Vagina (tissue), 2 donors: ENCODE measurements at places on chromosomes 16 and 17.

- H3K4me3 ChIP-seq = no peak overlapping the region
- no peaks in the 10 kb centered on the region for H3K36me3 ChIP-seq
- peak; percentile 22 for DNase-seq
- H3K27ac ChIP-seq = peak overlapping the region; percentile 53
These were observed 119.9 kb downstream of the COPRS start for GRCh38 chr17:31738996-31739699.

DNA sequence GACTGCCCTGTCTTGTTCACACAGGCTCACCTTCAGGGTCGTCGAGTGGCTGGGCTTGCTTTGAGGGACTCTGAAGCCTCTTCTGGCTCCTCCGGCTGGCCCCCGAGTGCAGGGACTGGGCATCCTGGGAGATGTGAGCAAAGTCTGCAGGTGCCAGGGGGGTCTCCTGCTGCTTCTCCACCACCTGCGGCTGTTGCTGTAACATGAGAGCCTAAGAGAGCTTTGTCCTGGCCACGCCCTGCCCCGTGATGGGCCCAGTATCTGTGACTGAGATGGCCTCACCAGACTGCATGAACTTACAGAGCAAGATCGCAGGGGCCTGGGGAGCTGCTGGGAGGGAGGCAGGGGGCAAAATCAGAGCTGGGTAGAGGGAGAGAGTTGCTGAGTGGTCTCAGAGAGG, 12.5 kb downstream of the ERN2 start:
- H3K4me1 ChIP-seq = no peaks in the 10 kb centered on the region
- no peak for DNase-seq
- H3K36me3 ChIP-seq = no peaks in the 10 kb centered on the region
- H3K27ac ChIP-seq = no peak overlapping the region
- H3K27me3 ChIP-seq = no peaks in the 10 kb centered on the region

DNA sequence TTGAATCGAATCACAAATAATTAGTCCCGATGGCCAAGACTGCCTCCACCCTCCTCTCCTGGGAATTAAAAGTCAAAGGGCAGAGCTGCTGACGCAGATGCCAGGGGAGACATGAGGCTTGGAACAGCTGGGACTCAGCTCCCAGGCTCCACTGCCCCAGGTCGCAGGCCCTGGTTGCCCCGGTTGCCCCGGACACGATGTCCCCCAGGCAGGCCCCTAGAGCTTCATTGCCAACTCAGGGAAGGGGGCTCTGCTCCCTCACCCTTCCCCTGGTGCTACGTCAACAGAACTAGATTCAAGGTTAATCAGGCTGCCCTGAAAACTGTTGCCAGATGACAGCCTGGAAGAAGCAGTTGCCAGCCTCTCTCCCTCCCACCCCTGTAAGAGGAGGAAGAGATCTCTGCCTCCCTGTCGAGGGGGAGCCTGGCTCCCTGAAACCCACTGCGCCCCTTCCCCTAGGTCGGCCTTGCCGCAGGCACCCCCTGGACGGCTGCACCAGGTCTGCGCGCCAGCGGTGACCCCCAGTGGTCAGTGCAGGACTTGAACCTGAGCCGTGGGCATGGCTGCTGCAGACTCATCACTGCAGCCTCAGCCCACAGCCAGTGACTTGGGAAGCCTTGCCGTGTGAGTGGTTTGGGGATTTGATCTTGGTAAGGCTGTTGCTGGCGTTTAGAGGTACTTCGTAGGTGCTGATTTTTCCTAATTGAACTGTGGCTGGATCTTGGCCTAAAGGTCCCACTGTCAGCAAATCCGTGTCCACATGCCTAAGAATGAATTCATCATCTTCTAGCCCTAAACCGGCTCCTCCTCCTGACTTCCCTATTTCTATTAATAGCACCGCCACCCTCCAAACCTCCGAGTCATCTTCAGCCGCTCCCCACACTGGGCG, 84.1 kb upstream of the TOB1 start:
- DNase-seq = no peak
- H3K4me1 ChIP-seq = peaks cover 52% of the 10 kb centered on the region
- H3K36me3 ChIP-seq = no peaks in the 10 kb centered on the region
- peak overlapping the region; percentile 93 for H3K27ac ChIP-seq
- peak overlapping the region; percentile 12 for H3K4me3 ChIP-seq

- H3K4me3 ChIP-seq = no peak overlapping the region
- no peaks in the 10 kb centered on the region for H3K27me3 ChIP-seq
- H3K27ac ChIP-seq = no peak overlapping the region
- no peaks in the 10 kb centered on the region for H3K36me3 ChIP-seq
- no peaks in the 10 kb centered on the region for H3K4me1 ChIP-seq
- DNase-seq = no peak
These were observed 10.0 kb upstream of the ABCA3 start for GRCh38 chr16:2350500-2350899.

DNA sequence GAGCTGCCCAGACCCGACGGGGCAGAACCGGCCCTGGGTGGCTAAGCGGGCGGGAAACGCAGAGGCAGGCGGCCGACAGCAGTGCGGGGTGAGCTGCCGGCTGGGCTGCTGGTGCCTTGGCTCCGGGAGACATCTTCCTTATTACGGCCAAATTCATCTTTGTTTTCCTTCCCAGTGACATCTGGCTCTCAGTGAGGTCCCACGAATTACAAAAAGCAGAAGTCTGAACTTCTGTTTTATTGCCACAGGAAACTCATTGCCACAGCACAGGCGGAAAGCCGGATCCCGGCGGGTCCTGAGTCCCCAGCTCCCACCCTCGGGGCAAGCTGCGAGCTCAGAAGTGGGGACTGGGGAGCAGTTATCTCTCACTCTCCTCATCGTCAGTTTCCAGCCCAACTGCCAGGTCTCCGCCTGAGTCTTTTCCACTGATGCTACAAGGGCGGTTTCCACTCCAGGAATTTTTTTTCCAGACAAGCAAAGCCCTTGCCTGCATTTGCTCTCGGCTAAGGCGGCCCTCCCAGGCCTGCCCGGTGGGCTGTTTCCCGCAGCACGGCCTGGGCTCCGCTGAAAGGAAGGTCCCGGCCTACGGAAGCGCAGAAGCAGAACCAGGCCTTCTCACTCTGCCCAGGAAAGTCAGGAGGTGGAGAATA, 40.3 kb downstream of the CBFA2T3 start:
- no peaks in the 10 kb centered on the region for H3K27me3 ChIP-seq
- no peaks in the 10 kb centered on the region for H3K36me3 ChIP-seq
- H3K4me3 ChIP-seq = no peak overlapping the region
- H3K27ac ChIP-seq = peak overlapping the region; percentile 30
- DNase-seq = no peak

DNA sequence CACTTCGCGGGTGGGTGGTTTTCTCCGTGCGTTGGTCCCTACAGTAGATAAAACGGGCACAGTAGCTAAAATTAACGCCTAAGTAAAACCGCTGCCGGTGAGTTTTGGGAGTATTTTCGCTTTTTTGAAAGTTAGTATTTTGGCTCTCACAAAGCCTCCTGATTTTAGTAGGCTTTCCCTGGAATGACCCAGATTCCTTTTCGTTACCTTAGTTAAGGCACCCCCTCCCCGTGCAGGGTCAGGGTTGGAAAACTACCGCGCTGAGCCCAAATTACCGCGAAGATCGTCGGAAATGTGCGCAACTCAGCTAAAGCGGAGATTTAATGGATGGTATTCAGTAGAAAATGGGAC, 28.3 kb upstream of the ST6GALNAC1 start:
- DNase-seq = no peak
- no peaks in the 10 kb centered on the region for H3K36me3 ChIP-seq
- no peaks in the 10 kb centered on the region for H3K27me3 ChIP-seq
- H3K4me1 ChIP-seq = peaks cover 21% of the 10 kb centered on the region

- peaks cover 17% of the 10 kb centered on the region for H3K4me1 ChIP-seq
- no peak overlapping the region for H3K27ac ChIP-seq
- H3K36me3 ChIP-seq = no peaks in the 10 kb centered on the region
These were observed 4.8 kb downstream of the ATP1B2 start for GRCh38 chr17:7655541-7655840.

DNA sequence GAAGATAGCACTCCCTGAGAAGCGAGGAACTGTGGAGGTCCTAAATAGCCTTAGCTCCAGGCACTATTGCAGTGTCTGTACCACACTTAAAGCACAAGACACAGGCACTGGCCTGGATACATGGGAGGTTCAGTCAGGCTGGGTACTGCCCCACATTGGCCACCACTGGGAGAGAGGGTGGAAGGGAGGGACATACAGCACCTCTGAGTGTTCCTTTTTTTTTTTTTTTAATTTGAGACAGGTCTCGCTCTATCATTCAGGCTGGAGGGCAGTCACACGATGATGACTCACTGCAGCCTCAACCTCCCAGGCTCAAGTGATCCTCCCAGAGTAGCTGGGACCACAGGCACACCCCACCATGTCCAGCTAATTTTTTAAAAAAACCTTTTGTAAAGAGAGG, 1.4 kb downstream of the GSG1L2 start:
- DNase-seq = no peak
- H3K4me1 ChIP-seq = no peaks in the 10 kb centered on the region
- H3K27ac ChIP-seq = no peak overlapping the region
- no peaks in the 10 kb centered on the region for H3K27me3 ChIP-seq

DNA sequence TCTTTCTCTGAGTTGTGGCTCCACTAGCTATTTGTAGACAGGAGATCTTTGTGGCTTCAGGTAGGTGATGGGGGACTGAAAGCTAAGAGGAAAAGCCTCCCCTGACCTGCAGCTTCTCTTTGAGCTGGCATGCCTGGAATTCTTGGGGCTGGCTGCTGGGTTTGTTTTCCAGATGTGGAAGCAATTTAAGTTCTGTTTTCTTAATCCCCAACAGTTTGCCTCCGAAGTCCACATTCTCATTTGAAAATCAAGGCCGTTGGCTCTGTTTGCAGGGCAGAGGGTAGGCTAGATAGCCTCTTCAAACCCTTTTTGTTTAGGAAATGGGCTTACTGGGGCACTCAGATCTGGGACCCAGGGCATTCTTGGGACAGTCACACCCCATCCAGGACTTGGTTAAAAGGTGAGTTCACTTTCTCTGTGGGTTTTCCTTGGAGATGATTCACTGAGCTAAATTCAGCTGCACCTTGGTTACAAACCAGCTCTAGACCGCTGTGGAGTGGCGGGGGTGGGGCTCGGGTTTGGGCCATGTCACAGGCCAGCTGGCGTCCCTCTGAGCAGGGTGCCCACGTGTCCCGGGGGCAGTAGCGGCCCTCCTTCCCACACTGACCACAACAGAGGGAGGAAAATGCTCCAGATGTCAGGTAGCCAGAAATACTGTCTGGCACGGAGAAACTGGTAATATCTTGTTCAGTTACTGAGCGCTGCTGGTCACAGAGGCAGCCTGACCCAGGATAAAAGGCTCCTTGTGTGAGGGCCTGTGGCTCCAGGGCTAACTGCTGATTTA, 108.5 kb downstream of the RAB11FIP4 start:
- H3K4me1 ChIP-seq = peaks cover 11% of the 10 kb centered on the region
- no peaks in the 10 kb centered on the region for H3K27me3 ChIP-seq
- H3K4me3 ChIP-seq = no peak overlapping the region
- H3K27ac ChIP-seq = no peak overlapping the region
- no peaks in the 10 kb centered on the region for H3K36me3 ChIP-seq

DNA sequence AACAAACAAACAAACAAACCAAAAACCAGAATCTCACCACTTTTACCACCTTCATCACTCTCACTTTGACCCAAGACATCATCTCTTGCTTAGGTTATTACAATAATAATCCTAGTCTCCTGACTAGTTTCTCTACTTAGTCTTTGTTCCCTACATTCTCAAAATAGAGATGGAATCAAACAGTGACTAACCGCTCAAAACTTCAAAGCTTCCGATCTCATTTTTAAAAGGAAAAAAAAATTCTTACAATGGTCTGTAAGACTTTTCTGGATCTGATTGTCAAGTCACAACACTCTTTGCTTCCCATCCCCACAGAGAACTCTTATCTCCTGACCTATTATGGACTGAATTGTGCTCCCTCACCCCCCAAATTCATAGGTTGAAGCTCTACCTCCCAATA, 60.9 kb downstream of the SPAG9 start:
- no peaks in the 10 kb centered on the region for H3K27me3 ChIP-seq
- DNase-seq = no peak
- peaks cover 29% of the 10 kb centered on the region for H3K4me1 ChIP-seq
- no peak overlapping the region for H3K27ac ChIP-seq

GRCh38 chr17:47776330-47777197, 43.5 kb downstream of the TBX21 start:
- H3K4me3 ChIP-seq = no peak overlapping the region
- no peaks in the 10 kb centered on the region for H3K27me3 ChIP-seq
- H3K4me1 ChIP-seq = no peaks in the 10 kb centered on the region
- H3K27ac ChIP-seq = no peak overlapping the region
- DNase-seq = no peak

DNA sequence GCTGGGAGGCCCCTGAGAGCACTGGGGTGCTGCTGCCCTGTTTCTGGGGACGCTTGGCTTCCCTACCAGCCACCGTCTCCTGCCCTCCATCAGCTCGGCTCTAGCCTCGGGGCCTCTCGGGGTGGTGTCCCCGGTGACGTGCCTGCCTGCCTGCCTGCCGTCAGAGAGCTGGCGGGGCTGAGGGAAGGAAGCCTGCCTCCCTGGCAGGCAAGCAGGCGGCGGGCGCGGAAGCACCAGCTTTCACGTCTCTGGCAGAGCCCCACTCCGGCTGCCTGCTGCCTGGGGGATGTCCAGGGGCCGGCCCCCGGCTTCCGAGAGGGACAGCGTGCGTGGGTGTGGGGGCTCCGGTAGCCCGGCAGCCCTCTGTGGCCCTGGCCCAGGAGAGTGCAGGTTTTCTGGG, 9.3 kb downstream of the CENPX start:
- peak overlapping the region; percentile 75 for H3K27ac ChIP-seq
- peaks cover 33% of the 10 kb centered on the region for H3K4me1 ChIP-seq
- no peak for DNase-seq
- no peak overlapping the region for H3K4me3 ChIP-seq

- no peak for DNase-seq
- H3K27me3 ChIP-seq = no peaks in the 10 kb centered on the region
- no peak overlapping the region for H3K4me3 ChIP-seq
- H3K4me1 ChIP-seq = peaks cover 20% of the 10 kb centered on the region
- no peaks in the 10 kb centered on the region for H3K36me3 ChIP-seq
These were observed 23.3 kb downstream of the ACTG1 start for GRCh38 chr17:81489012-81489997.

DNA sequence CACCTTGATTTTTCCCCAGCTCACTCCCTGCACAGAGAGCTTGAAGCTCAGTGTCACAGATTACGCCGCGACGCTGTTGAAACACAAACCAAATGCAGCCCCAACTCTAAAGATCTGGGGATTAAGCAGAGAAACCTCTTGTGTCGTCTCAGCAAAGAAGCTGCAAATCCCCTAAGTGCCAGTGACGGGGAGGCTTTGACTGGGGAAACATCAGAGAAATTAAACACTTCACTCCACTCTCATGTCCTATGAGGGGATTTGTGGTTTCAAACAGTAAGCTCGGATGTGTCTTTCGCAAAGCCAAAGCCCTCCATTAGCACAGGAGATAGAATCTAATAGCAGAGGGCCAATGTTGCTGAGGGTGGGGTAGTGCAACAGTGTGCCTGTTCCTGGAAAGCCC, 233.7 kb downstream of the HS3ST4 start:
- H3K36me3 ChIP-seq = no peaks in the 10 kb centered on the region
- no peak for DNase-seq
- H3K27me3 ChIP-seq = no peaks in the 10 kb centered on the region
- H3K27ac ChIP-seq = no peak overlapping the region
- H3K4me1 ChIP-seq = no peaks in the 10 kb centered on the region
